Ecto neural progenitor cell (in vitro differentiated cells): ENCODE measurements at places on chromosomes 6 and 20.

- DNase-seq: no peak
Observed at GRCh38 chr6:129031051-129031599, 148.2 kb downstream of the LAMA2 start.

- DNase-seq: no peak
Observed at GRCh38 chr20:3706774-3707507, 5.5 kb downstream of the SIGLEC1 start.

DNA sequence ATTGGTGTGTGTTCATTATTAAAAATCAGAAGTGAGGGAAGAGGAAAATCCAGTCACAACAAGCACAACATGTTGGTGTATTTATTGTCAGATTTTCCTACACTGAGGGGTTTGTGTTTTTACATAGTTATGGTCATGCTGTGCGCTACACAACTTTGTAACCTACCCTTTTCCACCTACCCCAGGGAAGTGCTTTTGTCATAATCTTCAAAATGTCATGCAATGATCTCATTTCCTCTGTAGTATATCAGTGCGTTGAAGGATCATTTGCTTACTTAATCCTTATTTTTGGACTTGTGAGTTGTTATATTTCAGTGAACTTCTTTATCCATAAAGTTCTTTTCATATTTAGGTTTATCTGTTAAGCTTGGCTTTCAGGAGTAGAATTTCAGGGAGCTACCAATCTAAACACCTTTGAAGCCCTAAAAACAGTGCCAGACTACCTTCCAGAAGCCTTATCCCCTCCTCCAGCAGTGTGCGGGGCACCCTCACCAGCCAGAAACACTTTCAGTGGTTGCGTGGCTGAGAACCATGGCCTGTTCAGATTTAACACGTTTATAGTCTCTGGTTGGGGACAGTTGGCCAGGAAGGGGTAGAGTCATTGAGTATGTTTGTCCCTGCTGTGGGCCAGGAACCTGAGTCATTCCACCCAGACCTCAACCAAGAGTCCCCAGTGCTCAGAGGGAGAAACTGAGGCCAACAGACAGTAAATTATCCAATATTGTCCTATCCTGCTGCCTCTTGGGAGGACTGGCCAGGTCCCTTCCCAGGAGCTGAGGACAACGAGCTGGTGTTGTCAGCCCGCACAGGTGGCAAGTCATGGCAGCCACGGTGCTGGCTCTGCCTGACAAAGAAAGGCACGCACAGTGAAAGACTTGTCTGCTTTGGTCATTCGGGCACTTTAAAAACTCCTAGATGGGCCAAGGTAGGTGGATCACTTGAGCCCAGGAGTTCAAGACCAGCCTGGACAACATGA, 40.3 kb downstream of the STK35 start:
- no peak for DNase-seq

DNA sequence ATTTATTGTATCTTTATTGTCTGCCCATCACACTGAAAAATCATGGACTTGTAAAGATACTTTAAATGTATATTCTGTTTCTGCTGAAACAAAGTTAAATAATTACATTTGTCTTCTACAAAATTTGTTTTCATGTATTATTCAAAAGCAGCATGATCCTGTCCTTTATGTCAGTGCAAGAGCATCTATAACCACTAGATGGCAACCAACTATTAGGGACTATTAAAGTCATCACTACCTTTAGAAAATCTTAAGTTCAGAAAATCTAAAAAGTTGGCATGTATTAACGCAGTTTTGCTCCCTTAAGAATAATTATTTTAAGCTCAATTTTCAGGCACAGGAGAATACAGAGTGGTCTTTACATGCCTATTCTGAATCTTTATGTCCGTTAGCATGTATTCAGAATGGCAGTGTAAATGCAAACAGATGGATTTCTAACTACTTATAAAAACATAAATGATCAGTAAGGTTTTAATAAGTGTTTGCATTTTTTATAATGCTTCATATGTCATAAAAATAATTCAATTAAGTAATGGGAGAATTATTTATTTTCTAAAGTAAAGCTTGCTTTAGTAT, 17.8 kb downstream of the TMEM30A start:
- no peak for DNase-seq

GRCh38 chr6:136790411-136791295, 1.6 kb downstream of the MAP3K5 start:
- no peak for DNase-seq

- no peak for DNase-seq
Observed at GRCh38 chr6:39576556-39577303, 148.5 kb downstream of the KIF6 start.

GRCh38 chr6:135546680-135547418, 49.3 kb upstream of the AHI1 start:
- DNase-seq: no peak

GRCh38 chr20:52402514-52402913, 210.9 kb upstream of the ZFP64 start:
- DNase-seq: no peak

DNA sequence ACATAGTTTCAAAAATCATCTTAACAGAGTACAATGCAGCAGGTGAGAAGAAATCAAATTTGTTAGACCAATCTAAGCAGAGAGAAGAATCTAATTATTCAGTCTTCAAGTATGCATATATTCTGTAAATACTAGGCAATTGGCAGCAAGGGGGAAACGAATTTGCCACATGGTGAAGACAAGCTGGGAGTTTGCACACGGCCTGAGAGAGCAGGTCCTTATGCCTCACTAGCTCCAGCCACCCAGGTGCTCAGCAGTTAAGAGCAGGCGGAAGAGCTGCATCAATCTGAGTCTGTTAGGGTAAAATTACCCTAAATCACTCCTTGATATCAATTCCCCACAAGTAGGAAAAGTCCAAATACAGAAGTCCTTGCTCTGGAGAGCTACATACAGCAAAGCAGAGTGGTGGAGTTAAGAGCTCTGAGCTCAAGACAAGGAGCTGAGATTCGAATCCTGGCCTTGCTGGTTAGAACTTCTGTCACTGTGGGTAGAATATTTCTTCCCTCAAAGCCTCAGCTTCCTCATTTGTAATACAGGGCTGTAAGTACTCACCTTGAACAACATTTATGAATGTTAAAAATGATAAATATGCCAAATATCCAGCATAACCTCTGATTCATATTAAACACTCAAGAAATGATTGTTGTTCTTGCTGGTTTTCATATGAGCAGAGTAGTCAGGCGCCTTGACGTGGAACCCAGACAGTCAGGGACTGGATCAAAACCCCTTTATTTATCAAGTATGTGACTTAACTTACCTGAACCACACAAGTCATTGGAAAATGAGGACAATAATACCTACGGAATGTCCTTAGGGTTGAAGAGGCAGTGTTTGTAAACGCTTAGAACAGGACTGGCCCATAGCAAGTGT, 444.2 kb downstream of the CDH26 start:
- DNase-seq: no peak

DNA sequence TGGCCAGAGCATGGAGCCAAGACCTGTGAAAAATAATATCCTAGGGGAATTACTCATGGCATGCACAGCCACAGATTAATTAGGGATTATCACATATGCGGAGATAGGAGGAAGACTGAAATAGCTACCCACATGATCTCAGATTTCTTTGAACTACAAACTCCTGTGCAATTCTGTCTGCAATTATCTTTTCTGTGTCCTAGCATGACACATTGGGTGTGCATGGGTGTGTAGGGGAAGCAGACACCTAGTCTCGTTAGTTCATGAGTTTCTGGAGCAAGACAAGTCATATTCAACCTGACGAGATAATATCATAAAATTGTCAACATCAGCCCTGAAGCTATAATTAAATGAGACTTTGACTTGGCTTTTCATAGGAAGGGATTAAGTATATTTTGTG, 3.6 kb upstream of the SLC17A4 start:
- no peak for DNase-seq

DNA sequence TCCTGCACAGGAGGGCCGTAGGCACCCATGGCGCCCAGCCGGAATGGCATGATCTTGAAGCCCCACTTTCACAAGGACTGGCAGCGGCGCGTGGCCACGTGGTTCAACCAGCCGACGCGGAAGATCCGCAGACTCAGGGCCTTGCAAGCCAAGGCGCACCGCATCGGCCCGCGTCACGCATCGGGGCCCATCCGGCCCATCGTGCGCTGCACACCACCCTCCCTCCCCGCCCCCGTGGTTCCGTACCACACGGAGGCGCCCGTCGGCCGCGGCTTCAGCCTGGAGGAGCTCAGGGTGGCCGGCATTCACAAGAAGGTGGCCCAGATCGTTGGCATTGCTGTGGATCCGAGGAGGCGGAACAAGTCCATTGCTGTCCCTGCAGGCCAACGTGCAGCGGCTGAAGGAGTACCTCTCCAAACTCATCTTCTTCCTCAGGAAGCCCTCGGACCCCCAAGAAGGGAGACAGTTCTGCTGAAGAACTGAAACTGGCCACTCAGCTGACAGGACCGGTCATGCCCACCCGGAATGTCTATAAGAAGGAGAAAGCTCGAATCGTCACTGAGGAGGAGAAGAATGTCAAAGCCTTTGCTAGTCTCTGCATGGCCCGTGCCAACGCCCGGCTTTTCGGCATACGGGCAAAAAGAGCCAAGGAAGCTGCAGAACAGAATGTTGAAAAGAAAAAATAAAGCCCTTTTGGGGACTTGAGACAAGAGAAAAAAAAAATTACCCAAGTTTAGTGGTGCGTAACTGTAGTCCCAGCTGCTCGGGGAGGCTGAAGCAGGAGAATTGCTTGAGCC, 9.9 kb upstream of the NCOA5 start:
- DNase-seq: peak; percentile 61

DNA sequence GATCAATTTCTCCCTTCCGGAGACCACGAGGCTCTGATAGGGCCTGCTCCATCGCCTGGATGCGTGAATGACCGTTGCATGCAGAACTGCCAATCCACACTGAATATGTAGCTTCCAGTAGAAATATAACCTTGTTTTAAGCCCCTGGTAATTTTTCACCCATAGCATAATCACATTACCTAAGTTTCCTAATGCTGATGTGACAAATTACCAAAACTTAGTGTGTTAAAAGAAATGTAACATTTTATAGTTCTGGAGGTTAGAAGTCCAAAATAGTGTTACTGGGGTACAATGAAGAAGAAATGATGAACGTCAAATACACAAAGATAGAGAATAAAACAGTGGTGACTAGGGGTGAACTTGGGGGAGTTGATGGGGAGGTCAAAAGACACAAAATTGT, 22.0 kb upstream of the SIRPD start:
- DNase-seq: no peak

GRCh38 chr6:46972531-46972930, 50.8 kb upstream of the ADGRF5 start:
- no peak for DNase-seq

DNA sequence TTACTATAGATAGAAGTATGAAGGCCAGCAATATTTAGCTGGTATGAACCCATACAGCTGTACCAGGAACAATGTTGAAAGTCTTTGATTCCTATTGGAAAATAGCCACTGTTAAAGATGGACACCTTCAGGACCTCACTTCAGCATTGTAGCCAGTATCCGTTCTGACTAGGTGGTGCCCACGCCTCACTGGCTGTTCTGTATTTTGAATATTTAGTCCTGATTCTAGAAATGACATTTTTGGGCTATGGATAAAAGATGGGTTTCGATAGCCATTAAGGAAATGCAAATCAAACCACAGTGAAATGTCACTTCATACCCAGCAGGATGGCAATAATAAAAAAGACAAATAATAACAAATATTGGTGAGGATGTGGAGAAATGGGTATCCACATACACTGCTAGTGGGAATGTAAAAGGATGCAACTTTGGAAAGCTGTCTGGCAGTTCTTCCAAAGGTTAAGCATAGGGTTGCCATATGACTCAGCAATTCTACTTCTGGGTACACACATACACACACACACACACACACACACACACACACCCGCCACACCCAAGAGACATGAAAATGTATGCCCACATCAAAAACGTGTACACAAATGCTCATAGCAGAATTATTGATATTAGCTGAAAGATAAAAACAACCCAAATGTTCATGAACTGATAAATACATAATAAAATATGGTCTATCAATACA, 56.8 kb downstream of the UTRN start:
- no peak for DNase-seq

- no peak for DNase-seq
Observed at GRCh38 chr6:168887621-168888020, 366.0 kb downstream of the THBS2 start.

GRCh38 chr6:144362042-144363018, 77.2 kb downstream of the UTRN start:
- no peak for DNase-seq

- DNase-seq: no peak
Observed at GRCh38 chr20:60316476-60317158, 358.4 kb downstream of the CDH26 start.

DNA sequence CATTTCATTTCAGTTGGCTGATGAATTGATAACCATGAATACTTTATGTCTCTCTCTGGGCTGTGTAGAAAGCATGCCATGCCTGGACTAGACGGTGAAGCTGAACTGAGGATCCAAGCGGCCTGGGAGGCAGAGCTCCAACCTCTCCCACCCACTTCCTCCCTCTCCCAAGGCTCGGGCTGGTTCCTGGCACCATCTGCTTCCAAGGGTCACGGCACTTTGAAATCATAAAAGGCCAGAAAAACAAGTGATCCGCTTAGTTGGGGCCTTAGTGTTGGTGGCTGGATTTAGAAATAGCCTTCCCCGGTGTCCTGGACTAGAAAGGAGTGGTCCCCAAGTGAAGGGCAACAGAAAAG, 202.4 kb upstream of the PMEPA1 start:
- DNase-seq: no peak

GRCh38 chr6:31396422-31397152, 6.8 kb upstream of the MICA start:
- peak; percentile 78 for DNase-seq

DNA sequence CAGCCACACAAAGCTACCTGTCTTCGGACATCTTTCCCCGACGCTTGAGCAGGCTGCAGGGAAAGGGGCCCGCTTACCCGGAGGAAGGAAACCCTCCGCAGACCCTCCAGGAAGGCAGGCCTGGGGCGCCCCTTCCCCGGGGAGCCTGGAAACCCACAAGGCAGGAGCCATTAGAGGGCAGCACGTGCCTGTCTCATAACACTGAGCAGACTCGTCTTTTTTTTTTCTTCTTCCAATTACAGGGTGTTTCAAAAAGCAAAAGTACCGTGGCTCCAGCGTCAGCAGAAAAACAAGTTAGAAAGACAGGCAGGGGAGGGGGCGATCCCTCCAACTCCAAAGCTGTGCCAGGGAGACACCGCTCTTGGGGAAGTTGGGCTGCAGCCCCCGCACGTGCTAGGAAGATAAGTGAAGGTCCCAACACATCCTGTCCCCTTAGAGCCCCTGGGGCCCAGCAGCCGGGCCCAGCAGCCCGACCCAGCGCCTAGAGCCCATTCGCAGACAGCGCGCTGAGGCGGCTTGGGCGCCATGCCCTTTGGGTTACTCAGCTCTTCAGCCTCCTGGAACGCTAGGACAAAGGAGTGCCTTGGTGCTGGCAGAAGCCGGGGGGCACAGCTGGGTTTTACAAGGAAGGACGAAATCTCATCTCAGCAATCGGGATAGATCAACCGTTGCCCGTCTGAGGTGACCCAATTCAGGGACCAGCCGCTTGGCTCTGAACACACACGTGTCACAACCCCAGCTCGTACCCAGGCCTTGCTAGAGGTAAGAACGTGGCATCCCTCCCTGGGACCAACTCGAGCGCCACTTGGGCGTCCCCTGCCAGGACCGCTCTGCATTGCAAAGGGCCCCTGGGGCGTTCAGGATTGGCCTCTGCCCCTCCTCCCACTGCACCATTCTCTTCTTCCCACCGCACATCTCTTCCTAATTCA, 136.3 kb downstream of the LY86 start:
- DNase-seq: peak; percentile 84
